ENCODE measurements at places on chromosomes 5 and 9.

GRCh38 chr9:105858877-105859276 lies 164.5 kb downstream of the TMEM38B start:
- DNase-seq = no peak

GRCh38 chr9:114496011-114496410 lies 9.3 kb downstream of the WHRN start:
- DNase-seq = no peak

DNA sequence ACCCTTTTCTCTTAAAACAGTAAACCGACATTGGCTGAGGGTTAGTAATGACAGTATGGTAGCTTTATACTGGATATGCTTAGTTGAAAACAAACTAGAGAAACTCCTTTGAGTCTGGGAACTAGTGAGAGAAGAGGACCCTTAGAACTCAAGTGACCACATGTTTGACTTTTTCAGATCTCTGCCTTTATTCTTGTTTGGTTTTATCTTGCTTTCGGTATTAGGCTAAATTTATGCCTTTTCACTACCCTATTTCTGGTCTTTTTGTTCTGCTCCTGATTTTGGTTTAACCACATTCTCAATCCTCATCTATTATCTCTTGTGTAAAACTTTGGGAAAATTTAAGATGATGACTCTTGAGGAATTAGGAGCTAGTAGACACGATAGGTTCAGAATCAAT lies 11.0 kb downstream of the SNAPC3 start:
- no peak for DNase-seq

DNA sequence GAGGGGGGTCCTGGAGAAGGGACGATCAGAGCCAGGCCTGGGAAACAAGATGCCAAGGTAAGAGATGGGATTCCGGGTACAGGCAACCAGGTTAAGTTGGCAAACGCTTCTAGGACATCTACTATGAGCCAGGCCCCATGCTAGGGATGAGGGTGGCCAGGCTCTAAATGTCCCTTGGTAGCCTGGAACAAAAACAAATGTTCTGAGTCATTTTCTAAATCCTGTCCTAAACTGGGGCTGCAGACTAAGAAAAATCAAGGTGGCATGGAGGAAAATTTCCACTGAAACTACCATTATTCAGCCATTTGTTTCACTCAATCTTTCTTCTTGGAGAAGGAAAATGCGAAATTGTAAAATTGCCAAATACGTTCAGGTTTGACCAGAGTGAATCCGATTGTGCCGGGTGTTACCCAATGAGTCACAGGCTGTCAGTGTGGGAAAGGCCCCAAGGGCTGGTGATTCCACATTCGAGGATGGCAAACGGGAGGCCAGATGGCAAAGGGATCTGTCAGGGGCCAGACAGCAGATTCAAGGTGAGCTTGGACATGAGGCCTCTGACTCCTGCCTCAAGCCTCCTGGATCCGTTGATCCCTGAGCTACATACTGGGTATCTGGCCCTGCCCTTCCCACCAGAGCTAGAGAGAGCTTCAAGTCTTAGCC lies 57.6 kb downstream of the PAX5 start:
- DNase-seq = no peak

GRCh38 chr9:113738893-113739604 lies 137.1 kb upstream of the ZNF618 start:
- DNase-seq = no peak
